ENCODE measurements at places on chromosomes 12 and 14.

- DNase-seq = no peak
Measured at GRCh38 chr14:98953551-98954348, 318.2 kb downstream of the BCL11B start.

DNA sequence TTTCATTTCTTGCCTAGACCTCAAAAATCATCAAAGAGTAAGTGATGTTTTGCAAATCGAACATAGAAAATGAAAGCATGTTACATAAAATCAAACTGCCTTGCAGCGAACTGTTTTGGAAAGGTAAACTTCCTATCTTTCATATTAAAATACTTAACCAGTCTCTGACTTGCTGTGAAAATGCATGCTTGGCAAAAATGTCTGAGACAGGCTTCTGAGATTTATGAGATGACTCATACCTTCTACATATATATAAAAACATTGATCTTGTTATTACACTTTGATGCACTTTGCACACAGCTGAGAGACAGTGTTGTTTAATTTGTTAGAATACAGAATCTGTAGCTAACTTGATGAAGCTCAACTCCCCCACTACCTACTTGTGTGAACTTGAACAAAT lies 179.1 kb downstream of the KITLG start:
- no peak for DNase-seq

DNA sequence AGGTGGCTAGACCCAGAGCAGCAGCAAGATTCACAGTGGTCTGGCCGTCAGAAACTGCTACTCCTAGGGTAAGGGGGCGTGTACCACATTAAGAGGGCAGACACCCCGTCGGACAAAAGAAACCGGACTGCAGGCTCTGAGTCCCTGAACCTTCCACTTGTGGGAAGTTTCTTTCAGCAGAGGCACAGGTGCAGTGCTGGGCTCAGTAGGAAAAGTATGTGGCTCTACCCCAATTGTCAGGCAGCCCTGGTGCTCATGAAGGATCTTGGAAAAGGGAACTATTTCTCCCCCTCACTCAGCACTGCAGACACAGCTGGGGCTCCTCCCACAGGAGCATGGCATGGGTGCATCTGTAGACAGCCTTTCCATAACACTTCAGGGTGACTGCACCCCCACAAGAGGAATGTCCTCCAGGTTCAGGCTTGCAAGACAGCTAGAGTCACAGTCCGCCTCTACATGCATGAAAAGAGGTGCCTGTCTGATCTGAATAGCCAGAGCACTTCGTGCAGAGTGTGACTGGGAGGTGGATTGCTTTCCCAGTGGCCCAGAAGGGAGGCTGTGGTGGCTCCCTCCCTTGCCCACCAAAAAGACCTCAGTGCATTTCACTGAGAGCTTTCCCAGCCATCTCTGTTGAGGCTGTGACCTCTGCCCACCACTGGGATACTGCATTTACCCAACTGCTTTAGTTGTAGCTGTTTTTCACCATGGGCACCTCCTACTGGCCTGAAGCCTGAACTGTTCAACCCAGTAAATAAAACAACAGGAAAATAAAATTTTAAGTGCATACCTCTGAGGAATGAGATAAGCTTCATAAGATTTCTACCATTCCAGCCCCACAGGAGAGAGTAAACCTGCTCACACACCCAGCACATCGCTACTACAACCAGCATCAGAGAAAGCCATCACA lies 14.2 kb downstream of the CEP128 start:
- no peak for DNase-seq

- DNase-seq = no peak
Measured at GRCh38 chr14:31127690-31128089, 79.9 kb downstream of the HECTD1 start.

DNA sequence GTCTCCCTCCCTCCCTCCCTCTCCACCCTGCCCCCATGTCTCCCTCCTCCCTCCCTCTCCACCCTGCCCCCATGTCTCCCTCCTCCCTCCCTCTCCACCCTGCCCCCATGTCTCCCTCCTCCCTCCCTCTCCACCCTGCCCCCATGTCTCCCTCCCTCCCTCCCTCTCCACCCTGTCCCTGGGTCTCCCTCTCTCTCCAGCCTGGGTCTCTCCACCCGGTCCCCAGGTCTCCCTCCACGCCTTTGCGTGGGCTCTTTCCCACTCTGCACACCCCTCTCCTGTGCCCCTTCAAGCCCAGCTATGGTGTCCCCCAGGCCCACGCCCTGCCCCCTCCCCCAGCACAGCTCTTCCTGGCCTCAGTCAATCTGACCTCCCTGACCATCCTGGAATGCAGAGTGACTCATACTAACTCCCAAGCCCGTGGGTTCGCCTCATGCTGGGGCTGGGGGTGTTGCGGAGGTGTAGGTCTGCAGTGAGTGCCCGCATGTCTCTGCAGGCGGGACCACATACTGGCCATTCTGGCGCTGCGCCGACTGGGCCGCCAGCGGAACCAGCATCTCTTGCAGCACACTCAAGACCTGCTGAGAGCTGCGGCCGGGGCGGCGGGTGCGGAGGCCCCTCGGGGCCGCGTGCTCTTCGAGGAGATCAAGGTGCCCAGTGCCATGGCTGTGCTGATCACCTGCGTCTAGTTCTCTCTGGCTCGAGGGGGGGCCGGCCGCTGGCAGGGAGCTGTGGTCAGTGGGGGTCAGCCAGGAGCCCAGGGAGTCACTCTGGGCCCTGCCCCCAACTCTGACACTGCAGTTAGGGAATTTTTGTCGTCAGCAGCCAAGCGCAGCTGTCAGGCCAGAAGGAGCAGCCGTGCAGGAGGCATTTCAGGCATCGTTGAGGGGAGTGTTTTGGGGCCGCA lies 13.5 kb upstream of the TNFAIP2 start:
- no peak for DNase-seq

- no peak for DNase-seq
Measured at GRCh38 chr12:50375802-50376201, 20.6 kb downstream of the FAM186A start.

- no peak for DNase-seq
Measured at GRCh38 chr12:13976028-13976584, 5.3 kb downstream of the GRIN2B start.

GRCh38 chr14:22388669-22389595 lies 200.1 kb downstream of the DAD1 start:
- no peak for DNase-seq

DNA sequence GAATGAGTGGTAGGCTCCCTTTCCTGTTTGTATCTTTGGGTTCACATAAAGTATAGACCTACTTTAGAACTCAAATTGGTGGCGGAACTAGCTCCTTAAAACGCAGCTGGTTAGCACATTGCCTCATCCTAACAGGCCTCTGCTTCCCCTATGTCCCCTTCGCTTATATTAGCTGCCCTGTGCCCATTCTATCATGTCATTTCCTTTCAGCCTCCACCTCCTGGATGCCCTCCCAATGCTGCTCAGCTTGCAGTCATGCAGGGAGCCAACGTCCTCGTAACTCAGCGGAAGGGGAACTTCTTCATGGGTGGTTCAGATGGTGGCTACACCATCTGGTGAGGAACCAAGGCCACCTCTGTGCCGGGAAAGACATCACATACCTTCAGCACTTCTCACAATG lies 3.5 kb downstream of the DAZAP2 start:
- DNase-seq = no peak

DNA sequence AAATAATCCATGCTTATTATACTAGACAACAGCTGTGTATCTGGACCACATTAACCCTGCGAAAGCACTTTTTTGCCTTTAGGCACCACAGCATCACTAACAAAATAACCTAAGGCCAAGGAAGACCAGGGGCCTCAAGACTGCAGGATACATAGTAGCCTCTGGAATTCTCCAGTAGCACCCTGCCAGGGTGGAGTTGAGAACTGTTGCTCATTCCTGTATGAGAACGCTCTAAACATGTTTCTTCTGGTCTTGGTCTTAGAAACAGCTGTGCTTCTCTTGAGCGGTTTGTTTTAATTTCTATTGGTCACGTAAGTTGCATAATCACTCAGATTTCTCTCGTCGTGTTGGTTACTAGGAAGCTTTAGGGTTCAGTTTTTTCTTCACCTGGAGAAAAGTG lies 7.9 kb downstream of the B4GALNT3 start:
- DNase-seq = no peak

- DNase-seq = no peak
Measured at GRCh38 chr14:35578135-35578534, 44.2 kb downstream of the INSM2 start.

- DNase-seq = no peak
Measured at GRCh38 chr14:36221112-36221511, 44.6 kb upstream of the PTCSC3 start.

- DNase-seq = no peak
Measured at GRCh38 chr12:122473543-122474323, 27.0 kb downstream of the ZCCHC8 start.

- no peak for DNase-seq
Measured at GRCh38 chr12:74647256-74647655, 109.6 kb downstream of the ATXN7L3B start.

DNA sequence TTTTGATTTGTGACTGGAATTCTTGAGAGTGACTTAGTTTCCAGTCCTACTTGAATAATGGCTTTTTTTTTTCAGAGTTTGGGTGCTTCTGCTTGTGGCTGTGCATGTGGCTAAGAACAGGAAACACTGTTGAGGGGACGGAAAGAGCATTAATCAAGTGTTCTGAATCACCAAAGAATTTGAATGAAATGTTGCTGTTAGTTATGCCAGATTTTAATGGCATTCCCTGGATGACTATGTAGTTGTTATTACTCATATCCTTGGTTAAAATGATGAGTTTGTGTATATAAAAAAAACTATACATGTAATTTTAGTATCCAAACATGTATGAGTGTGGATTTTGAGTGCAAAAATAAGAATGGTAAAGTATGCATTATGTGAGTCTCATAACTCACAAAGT lies 347.9 kb downstream of the BCAT1 start:
- DNase-seq = no peak

- DNase-seq = no peak
Measured at GRCh38 chr12:18951218-18951617, 178.3 kb upstream of the PLEKHA5 start.
